ENCODE measurements at places on chromosomes 2 and 18.

DNA sequence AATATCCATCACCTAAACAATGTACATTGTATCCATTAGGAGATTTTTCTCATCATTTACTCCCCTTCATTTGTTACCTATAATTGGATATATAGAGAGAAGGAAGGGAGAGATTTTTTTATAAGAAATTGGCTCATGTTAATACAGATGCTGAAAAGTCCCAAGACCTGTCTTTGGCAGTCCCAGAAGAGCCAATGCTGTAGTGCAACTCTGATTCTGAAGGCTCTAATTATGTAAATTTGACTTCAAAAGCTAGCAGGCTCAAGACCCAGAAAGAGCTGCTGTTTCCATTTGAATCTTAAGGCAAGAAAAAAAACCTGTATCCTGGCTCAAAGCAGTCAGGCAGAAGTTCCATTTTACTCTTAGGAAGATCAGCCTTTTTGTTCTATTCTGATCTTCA is 1245.5 kb upstream of the FAM98A start:
- DNase-seq, result no peak

DNA sequence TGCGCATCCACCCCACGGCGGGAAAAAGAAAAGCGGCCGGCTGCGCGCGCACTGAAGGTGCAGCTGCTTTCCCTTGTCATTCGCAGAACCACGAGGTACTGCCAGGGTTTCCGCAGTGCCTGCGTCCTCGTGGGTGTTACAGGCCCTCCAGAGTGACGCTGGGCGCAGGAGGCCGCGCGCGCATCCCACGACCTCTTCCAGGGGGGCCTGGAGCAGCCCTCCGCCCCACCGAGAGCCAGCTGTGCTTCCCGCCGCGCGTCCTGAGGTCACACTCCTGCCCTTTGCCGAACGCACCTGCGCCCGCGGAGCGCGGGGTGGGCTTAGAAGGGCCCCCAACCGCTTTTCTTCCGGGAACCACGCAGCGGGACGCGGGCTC is 378 bp upstream of the IAH1 start:
- no peak for DNase-seq

DNA sequence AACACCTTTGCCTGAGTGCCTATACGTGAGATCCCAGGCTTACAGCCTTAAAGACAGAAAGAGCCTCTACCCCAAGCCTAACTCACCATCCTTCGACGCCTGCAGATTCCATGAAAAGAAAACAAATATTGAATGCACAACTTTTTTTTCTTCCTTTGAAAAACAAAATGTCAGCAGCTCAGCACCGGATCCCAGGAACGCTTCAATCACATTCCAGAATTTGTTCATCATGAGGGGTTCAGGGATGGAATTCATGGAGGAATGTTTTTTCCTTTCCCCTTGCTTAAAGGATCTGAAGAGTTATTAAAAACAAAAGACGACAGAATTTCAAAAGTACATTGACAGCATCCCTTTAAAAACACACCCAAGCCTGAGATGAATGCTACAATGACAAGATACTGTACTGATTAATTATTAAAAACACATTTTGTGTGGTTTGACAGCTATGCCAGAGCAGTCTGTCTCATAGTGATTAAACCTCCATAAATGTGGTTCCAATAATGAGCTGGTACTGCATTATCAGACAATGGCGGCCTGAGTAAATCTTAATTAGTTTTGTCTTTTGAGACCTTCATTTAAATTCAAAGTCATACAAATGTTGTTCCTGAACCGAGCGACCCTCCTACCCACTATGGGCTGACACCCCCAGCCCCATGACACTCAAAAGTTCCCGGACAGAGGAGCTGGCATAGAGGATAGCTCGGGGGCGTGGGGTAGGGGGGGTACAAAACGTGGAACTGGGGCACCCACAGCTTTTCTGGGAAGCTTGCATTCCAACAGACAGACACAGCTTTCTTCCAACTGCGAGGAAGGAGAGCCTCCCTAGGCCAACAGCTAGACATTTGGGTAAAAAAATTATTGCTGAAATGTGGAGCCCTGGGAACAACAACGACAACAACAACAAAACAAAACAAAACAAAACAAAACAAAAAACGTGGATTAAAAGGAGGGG is 227.5 kb downstream of the TTC32 start:
- DNase-seq, result no peak

DNA sequence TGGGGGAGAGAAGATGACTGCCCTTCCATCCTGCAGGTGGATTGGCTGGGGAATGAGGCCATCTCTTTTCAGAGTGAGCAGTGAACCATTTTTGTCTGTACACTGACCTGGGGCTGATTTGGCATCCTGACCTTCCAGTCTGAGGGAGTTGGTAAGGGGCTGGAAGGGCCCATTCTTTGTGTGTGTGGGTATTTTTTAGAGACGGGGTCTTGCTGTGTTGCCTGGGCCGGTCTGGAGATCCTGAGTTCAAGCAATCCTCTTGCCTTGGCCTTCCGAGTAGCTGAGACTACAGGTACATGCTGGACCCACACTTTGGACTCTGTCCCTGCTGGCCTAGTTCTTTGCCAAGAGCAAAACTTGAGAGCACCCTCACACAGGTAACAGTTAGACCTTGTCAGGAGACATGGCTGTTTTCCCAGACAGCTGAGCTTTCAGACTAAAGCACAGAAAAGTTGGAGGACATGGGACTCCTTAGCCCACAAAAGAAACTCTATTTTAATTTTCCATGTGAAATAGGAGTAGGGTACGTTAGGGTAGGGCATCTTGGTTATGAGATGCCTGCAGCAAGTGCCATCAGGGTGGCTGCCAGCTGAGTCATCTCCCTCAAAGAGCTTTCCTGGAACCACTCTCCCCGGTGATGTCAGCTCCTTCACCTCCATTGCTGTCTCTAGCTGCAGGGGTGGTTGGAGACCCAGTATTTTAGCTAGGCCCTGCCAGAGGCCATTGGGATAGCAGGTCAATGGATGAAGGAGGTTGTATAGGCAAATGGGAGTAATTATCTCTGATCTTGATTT is 60.7 kb downstream of the DGKD start:
- peak; percentile 93 for DNase-seq

DNA sequence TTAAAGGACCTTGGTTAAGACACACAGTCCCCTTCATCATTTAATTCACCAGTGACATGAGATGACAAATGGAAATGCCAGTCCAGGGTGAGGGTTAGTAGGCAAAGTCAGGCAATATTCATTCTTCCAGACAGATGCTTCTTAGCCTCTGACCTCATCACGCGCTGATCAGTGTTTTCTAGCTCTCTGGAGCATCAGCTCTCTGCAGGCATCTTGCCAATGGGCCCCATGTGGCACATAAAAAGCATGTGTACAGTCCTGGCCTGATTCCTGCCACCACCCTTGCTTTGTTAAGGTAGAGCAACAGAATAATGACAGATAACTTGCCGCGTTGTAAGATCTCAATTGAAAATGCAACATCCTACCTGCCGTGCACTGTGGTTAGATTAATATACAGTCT is 20.3 kb upstream of the NPAS2 start:
- DNase-seq, result peak; percentile 71

DNA sequence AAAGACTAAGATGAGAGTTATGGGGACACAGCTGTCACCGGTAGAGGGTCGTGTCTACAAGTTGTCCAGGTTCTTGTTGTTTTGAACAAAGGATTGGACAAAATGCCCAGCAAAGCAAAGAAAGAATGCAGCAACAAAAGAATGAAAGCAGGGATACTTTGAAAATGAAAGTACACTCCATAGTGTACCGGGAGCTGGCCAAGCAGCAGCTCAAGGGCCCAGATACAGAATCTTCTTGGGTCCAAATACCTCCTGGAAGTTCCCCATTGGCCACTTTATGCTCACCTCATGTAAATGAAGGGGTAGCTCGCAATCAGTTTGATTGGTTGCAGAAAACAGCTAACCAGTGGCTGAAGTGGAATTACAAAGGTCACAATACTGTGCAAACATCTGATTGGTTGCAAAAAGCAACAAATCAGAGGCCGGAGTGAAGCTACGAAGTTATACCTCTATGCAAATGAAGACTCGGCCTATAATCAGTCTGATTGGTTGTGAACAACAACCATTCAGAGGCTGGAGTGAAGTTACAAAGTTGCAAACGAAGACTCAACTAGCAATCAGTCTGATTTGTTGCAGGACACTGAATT is 474.9 kb upstream of the TMEFF2 start:
- DNase-seq, result peak; percentile 2

- DNase-seq, result no peak
These were observed 248.4 kb upstream of the KCNJ3 start for GRCh38 chr2:154449951-154450658.

DNA sequence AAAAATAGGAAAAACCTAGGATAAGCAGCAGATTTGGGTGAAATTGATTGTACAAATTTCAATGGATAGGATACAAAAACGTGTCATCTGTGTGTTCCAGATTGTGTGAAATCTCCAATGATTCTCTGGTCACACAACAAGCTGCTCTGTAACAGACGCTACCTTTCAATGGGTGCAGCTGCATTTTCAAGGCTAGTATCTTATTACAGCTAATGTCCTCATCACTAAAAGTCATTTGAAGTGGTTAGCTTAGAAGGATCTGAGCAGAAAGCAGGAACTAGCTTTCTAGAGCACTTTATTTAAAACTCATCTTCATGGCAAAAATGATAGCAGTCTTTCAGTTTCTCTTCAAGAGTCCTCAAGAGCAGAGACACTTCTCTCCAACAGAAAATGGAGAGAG is 364.6 kb downstream of the LRP1B start:
- DNase-seq, result no peak

DNA sequence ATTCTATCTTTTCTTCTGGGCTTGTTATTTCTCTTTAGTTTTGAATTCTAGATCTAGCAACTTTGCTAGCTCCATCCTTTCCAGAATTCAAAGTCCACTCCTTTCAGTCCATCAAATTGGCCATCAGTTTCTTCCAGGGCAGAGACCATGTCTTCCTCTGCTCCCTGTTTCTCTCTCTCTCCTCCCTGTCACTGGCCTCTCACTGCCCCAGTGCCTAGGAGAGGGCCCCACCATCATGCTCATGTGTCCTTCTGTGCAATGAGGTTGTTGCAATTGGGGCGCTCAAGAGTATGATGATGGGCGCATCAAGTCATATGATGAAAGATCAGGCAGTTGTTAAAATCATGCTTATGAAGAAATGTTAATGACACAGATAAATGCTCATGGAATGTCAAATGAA is 159.2 kb upstream of the HS6ST1 start:
- no peak for DNase-seq

DNA sequence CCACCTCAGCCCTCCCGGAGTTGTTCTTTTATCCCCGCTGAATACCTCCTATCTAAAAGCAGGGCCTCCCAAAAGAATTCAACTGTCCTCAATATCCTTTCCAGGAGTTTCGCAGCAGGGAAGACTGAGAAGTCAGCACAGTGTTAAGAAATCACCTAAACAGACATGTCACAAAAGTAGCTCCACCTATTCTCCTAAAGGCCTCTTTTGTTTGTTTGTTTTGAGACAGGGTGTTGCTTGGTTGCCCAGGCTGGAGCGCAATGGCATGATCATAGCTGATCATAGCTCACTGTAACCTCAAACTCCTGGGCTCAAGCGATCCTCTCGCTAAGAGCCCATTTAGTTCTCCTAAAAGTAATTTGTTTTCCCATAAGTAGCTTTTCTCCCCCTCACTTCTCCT is 53.8 kb downstream of the TEX44 start:
- DNase-seq, result no peak

DNA sequence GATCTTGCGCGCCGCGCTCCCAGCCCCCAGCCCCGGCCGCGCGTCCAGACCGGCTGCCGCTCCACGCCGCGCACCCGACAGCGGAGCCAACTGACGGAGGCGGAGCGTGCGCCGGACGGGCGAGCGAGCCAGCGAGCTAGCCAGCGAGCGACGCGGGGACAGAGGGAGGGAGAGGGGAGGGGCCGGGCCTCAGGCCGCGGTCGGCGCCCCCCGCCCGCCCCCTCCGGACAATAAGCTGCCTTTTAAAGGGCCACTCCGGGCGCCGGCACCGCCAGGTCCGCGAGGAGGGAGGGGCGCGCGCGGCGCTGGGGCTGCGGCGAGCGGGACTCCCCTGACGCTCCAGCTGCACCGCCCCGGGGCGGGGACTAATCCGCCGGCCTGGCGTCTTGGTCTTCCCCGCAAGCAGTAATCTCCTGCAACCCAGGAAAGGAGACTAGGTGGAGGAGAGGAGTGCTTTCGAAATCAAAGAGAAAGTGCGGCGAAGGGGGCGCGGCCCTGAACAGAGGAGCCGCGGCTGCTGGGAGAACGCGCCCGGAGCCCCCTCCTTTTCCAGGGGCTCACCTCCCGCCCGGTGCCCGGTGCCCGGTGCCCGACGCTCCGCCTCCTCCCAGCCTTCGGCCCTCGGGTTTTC is at the start of gene BIN1:
Gene BIN1 (minus strand): TSS at position 164 of the 631 bp plus-strand sequence. CDS start 211 bp downstream, outside the sequence.
- peak; percentile 95 for DNase-seq

DNA sequence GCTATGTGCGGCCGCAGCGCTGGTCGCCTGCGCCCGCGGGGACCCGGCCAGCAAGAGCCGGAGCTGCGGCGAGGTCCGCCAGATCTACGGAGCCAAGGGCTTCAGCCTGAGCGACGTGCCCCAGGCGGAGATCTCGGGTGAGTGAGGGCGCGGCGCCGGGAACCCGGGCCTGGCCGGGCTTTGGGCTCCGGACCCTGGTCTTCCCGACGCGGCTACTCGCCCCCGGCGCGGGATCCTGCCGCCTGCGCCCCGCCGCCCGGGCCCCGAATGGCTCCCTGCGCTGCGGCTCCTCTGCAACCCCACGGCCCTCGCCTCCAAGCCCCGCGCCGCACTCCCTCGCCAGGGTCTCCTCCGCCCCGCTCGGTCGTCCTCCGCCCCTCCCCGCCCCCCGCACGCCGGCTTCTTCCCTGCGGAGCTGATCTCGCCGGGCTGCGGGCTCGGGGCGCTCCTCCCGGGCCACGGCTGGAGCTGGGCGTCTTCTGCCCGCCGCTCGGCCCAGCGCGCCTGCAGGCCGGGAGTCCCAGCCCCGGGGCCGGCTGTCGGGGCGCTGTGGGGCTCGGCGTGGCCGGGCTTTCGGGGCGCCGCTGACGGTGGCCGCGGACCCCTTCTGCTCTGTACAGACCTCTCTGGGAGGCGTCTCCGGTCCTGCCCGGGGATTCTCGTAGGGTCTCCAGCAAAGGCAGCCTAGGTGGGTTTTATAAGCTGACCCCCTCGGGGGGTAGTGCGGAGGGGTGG is 652 bp downstream of the GPC1 start:
- DNase-seq, result no peak

Measured in myocyte (in vitro differentiated cells).